ENCODE measurements at places on chromosomes 2 and 18.

- no peak for DNase-seq
Measured at GRCh38 chr2:29619689-29620088, 301.7 kb downstream of the ALK start.

- DNase-seq, result no peak
Measured at GRCh38 chr18:26479681-26480079, 68.7 kb downstream of the KCTD1 start.

DNA sequence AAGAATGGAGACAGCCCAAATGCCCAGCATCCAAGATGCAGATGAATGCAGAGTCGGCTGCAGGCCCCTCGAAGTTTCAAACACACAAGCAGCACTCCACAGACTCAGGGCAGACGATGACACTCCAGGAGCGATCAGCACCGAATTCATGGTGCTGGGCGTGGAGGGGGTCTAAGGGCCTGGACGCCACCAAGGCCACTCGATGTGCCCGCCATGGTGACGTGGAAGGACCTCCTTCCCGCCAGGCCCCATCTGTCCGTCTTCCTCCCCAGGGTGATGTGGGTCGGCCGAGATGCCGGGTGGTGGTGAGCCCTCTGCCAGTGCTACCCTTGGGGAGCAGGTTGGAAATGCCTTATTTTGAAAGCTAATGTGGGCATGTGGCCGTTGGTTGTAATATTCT is 9.4 kb downstream of the KIF1A start:
- DNase-seq, result no peak

- DNase-seq, result no peak
Measured at GRCh38 chr2:12953596-12953995, 236.9 kb downstream of the TRIB2 start.

DNA sequence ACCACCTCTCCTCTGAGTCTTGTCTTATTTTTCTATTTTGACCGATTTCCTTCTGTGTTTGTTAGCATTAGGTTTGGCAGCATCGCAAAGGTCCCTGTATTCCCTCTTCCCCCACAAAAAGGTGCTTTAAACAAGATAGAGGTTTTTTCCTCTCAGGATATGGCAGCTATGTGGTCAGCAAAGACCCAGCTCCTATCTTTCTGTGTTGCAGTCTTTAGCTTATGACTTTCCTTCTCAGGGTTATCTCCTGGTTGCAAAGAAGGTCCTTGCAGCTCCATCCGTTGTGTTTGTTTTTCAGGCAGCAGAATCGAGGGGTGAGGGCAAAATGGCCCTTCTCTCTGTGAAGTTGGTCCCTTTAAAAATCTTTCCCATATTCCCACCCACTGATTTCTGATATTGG is 38.4 kb downstream of the GALNT1 start:
- DNase-seq, result no peak

- DNase-seq, result no peak
Measured at GRCh38 chr2:159185401-159186130, 100.9 kb downstream of the WDSUB1 start.

DNA sequence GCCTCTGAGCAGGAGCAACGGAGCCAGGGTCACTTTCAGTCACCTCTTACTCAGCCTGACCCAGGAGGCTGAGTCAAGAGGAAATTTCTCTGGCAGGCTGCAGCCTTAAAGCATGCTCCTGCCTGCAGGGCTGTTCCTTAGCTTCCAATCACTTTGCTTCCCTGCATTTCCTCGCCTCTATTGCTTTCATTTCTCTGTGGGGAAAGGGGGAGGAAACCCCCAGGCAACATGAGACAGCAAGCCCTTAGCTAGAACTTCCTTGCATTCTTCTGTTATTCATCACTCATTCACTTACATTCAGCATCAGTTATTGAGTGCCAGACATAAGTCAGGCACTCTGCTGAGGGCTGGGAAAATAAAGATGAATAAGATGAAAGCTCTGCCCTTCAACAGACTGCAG is 13.0 kb downstream of the XDH start:
- no peak for DNase-seq

DNA sequence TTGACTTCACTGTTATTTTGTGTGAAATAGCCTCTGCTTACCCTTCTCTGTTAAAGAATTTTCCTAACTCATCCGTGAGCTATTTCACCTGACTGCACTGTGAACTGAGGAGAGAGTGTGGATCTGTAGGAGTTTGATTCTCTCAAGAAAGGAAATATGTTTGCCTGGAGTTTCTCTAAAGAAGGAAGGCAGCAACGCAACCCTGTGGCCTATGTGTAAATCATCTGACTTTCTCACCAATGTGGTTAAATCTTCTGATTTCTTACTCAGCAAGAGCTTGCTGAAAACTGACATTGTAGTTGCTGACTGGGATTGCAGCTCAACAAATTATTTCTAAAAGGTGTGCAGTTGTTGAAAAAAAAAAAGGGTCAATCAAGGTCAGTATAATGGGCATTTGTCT is 153.9 kb upstream of the PELI1 start:
- DNase-seq, result no peak

GRCh38 chr2:161102770-161103450 is 57.3 kb upstream of the TANK start:
- no peak for DNase-seq

DNA sequence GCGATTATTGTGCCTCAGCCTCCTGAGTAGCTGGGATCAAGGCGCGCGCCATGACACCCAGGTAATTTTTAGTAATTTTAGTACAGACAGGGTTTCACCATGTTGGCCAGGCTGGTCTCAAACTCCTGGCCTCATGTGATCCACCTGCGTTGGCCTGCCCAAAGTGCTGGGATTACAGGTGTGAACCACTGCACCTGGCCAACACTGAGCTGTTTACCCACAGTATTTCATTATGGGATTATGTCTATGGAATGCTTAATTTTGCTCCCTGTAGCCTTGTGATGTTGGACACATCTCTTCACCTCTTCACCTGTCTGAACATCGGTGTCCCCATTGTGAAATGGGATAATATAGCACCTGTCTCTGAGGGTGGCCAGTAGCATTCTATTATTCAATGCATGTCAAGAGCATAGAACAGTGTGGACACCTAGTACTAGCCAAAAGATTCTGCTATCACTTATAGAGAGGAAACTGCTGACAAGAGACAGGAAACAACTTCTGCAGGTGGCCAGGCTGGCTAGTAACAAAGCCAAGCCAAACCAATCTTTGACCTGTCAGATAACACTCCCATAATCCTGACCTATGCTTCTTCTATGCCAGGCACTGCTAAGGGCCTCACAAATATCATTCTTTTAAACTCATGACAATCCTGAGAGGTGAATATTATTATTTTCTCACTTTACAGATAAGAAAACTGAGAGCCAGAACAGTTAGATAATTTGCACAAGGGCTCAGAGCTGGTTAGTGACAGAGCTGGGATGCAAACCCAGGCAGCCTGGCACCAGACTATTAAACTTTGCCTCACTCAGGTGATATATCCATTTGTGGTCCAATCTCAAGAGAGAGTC is 29.4 kb upstream of the REEP1 start:
- no peak for DNase-seq

GRCh38 chr2:112920923-112921532 is 10.1 kb downstream of the IL37 start:
- DNase-seq, result no peak

- no peak for DNase-seq
Measured at GRCh38 chr2:177171418-177171865, 41.2 kb upstream of the HNRNPA3 start.

GRCh38 chr18:3599195-3599594 is 149.2 kb downstream of the TGIF1 start:
- no peak for DNase-seq

- no peak for DNase-seq
Measured at GRCh38 chr2:29620890-29621289, 300.5 kb downstream of the ALK start.

DNA sequence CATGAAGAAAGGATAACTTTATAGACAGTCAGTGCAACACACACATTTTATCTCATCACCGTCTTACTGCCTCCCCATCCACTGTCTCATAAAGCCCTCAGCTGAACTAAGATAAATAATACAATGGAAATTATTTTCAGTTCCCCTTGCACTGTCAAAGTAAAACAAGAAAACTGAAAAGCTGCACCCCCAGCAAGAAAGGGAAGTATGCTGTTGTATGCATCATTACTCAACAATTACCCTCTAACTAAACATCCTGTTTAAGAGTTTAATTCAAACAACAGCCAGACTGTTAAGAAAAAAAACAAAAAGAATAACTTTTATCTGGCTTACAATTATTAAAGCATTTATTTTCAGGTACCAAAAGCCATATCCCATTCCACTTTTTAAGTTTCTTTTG is 25.0 kb downstream of the MPPE1 start:
- no peak for DNase-seq

DNA sequence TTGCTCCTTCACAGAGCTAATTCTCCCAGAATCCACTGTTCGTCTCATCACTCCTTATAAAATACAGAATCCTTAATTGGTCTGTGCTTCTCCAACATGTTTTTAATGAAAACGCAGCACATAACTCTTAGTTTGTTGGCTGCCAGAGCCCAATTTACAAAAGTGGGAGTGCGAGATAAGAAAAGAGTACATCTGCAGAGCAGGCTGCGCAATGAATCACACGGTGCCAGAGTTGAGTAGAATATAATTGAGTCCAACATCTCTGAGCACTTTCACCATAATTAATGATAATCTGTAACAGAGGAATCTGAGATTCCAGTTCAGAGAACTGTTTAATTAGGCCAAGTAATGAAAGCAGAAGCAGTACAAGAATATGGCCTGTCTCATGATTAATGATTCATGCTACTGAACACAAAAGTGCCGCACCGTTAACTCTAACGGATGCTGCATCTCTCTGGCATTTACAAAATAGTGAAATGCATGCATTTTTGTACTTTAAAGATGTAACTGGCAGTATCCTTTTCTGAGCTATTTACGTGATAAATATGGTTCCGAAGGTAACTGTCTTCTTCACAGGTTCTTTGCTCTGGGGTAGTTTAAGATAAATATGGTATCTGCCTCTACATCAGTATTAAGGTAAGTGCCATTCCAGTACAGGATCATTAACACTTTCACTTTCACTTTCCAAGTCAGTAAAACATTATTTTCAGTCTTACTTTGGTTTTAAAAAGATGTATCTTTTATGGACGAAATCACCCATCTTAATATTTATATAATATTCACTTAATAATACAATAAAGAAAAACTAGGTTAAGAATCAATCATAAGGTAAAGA is 785.6 kb downstream of the NR4A2 start:
- DNase-seq, result no peak

GRCh38 chr2:206837775-206838174 is 72.4 kb downstream of the FASTKD2 start:
- no peak for DNase-seq

DNA sequence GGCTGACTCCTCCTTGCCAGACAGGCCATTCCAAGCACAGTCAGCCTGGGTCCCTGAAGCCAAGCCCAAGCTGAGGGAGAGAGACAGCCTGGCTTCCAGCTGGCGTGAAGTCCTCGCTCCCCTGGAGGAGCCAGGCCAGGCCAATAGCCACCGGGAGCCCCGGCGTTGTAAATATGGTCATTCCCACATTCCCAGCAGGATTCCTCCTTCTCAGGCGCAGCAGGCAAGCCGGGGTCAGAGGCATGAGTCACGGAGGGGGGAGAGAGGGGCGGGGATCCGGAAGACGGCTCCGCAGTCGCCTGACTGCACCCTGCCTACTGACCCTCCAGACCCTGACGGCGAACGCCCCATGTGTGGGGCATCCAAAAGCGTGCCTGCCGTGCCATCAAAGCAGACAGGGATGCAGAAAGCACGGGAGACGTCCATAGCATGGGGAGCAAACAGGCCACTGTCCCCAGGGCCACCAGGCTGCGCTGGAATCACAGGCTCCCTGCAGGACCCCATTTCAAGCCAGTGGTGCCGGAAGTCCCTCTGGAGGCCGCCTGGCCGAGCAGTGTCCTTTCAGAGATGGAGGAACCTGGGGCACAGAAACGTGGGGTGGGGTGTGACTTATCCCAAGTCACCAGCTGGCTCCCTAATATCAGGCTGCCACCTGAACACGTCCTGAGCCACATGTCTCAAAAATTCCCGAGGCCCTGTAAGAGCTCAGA is 48.2 kb downstream of the TWIST2 start:
- DNase-seq, result no peak

All from stimulated activated CD4-positive, alpha-beta T cell treated with anti-CD3 and anti-CD28 coated beads, Interleukin-4, amount 100 ng/mL, for 1 hour (primary cell).